ENCODE measurements at places on chromosomes 7 and 10. TPM values are rescaled to one million over a fixed set of nuclear protein-coding genes. Genes with fewer than 3 reads are reported as not detected.

The TRIM73 gene
- 1.2 TPM for total RNA-seq

The CD36 gene
- total RNA-seq, result 140 TPM

The PTF1A gene
- not detected for total RNA-seq

The SPDYE11 gene
- total RNA-seq, result not detected

The CAMK1D gene
- 36.7 TPM for total RNA-seq

The GARIN1A gene
- not detected for total RNA-seq

Data from lower leg skin (tissue), 4 donors.